ENCODE measurements at places on chromosomes 13 and 19. TPM values are rescaled to one million over a fixed set of nuclear protein-coding genes. Genes with fewer than 3 reads are reported as not detected.

Gene SMIM17
- 0.11 TPM for total RNA-seq

Gene PLPP2
- 101 TPM for total RNA-seq

Gene HTR2A
- not detected for total RNA-seq

Gene PRODH2
- total RNA-seq, result 0.13 TPM

Gene TTC9B
- 0.32 TPM for total RNA-seq

Gene RFXANK
- 40.5 TPM for total RNA-seq

Gene CEACAM19
- 12.6 TPM for total RNA-seq

Gene KANK3
- total RNA-seq, result 7.2 TPM

Gene SIN3B
- total RNA-seq, result 18.5 TPM

Gene LRRC4B
- total RNA-seq, result 0.59 TPM

Gene CACNG8
- 1.2 TPM for total RNA-seq

Gene HIF3A
- total RNA-seq, result 0.36 TPM

Gene DCT
- total RNA-seq, result not detected

Gene GPR32
- total RNA-seq, result not detected

Gene LMTK3
- total RNA-seq, result 4.9 TPM

Gene CEACAM3
- total RNA-seq, result not detected

Data from A549 treated with dexamethasone at 1 μM for 4 hours (cell line).